ENCODE measurements at places on chromosomes 6 and 20. TPM values are rescaled to one million over a fixed set of nuclear protein-coding genes. Genes with fewer than 3 reads are reported as not detected.

Gene GJA10
- polyA plus RNA-seq = not detected

Gene STMND1
- 0.22 TPM for polyA plus RNA-seq

Gene HLA-DRB5
- not detected for polyA plus RNA-seq

Gene SLC4A11
- polyA plus RNA-seq = 0.57 TPM

Gene CYB5R4
- polyA plus RNA-seq = 13.3 TPM

Gene MATN4
- not detected for polyA plus RNA-seq

Gene C2
- polyA plus RNA-seq = 13.0 TPM

Gene ULBP1
- not detected for polyA plus RNA-seq

Gene LY6G6D
- 0.22 TPM for polyA plus RNA-seq

Gene SIRPD
- not detected for polyA plus RNA-seq

Gene PPP1R16B
- polyA plus RNA-seq = 5.1 TPM

Gene TUBB2B
- 7.6 TPM for polyA plus RNA-seq

Gene GPLD1
- polyA plus RNA-seq = not detected

Gene PLCB4
- polyA plus RNA-seq = under 0.01 TPM

Gene ADGRF4
- not detected for polyA plus RNA-seq

Gene MYBL2
- 12.4 TPM for polyA plus RNA-seq

Gene PTP4A1
- 123 TPM for polyA plus RNA-seq

Gene MOG
- polyA plus RNA-seq = 0.07 TPM

Gene ENPP4
- 7.7 TPM for polyA plus RNA-seq

Gene HLA-C
- polyA plus RNA-seq = 219 TPM

Gene TTLL9
- not detected for polyA plus RNA-seq

Gene TNFRSF6B
- polyA plus RNA-seq = 15.9 TPM

Gene ADGRB3
- 2.1 TPM for polyA plus RNA-seq

Gene FRS3
- polyA plus RNA-seq = 4.2 TPM

Gene KIAA0408
- polyA plus RNA-seq = 2.6 TPM

Gene NNAT
- 18.6 TPM for polyA plus RNA-seq

Gene VIP
- 125 TPM for polyA plus RNA-seq

Gene BCKDHB
- 16.2 TPM for polyA plus RNA-seq

Gene FOXS1
- polyA plus RNA-seq = 1.0 TPM

Gene CNR1
- polyA plus RNA-seq = 5.6 TPM

Gene SPATA2
- polyA plus RNA-seq = 8.6 TPM

Gene TREML1
- polyA plus RNA-seq = 0.07 TPM

Gene AIG1
- 83.0 TPM for polyA plus RNA-seq

Gene BTN1A1
- polyA plus RNA-seq = 0.48 TPM

Gene C6orf132
- polyA plus RNA-seq = 198 TPM

Gene KCNQ5
- polyA plus RNA-seq = not detected

Gene MAVS
- 6.2 TPM for polyA plus RNA-seq

Gene AVP
- 2.7 TPM for polyA plus RNA-seq

Gene MCHR2
- polyA plus RNA-seq = not detected

Gene GJA1
- 88.2 TPM for polyA plus RNA-seq

Gene RIMS4
- polyA plus RNA-seq = not detected
